ENCODE measurements at places on chromosomes 4 and X.

- no peak for DNase-seq
These were observed 4.4 kb upstream of the BGN start for GRCh38 chrX:153490217-153490930.

GRCh38 chr4:8419222-8420041, 21.1 kb downstream of the ACOX3 start:
- no peak for DNase-seq

- DNase-seq, result no peak
These were observed 44.8 kb downstream of the HMGB2 start for GRCh38 chr4:173289353-173289727.

GRCh38 chr4:122658818-122659295, 38.0 kb upstream of the IL21 start:
- DNase-seq, result no peak

DNA sequence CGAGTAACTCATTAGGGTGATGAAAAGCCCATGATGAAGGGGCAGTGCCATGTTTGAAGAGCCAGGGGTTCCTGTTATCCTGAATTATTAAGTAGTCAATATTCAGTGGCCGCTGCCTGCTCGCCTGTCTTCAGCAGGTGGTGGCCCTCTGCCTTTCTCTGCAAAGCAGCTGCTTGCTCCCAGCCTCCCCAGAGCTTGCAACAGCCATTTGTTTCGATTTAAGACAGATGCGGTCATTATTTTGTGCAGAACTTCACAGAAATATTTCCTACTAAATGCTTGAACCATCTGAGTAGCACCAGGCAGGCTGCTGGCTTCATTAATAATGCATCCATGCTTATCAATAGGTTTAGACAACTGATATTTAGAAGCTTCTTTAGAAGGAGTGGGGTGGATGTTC, 104.3 kb upstream of the TTC29 start:
- DNase-seq, result no peak

DNA sequence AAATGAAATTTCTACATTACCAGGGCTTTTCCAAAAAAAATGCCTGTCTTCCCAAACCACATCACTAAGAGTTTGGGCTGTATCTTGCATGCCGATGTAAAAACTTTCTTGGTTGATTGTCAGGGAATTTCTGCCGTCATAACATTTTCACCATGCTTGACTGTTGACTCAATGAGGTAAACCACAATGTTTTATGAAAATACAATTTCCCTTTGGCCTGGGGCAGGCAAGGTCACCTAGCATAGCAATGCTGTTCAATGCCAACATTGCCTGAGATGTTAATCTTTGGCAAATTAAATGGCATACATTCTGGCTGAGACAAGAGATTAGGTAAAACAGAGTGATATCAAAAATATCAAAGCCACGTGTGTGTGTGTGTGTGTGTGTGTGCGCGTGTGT, 137.1 kb upstream of the TBL1X start:
- no peak for DNase-seq

DNA sequence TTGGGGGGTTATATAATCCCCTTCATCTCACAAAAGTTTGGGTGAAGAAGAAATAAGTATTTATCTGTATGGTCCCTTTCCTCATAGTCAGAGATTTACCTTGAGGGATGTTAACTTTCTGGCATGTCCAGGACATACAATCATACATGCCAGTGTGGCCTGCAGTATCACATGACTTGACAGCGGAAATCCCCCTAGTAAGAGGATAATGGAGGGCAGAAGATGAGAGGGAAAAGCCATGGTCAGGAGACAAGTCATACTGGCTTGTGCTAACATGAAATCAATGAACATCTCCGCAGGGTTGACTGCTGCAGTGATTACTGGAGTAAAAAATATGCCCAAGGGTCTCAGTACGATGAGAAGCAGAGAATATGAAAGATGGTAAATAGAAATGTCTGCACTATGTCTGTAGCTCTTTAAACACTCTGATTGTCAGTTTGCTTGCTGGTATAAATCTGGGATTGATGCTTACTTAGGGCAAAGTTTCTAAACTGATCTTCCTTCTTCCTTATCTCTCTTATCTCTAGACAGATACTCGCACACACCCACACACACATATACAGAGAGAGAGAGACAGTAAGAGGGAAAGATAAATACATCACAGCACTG, 1385.6 kb upstream of the ADGRL3 start:
- DNase-seq, result no peak

DNA sequence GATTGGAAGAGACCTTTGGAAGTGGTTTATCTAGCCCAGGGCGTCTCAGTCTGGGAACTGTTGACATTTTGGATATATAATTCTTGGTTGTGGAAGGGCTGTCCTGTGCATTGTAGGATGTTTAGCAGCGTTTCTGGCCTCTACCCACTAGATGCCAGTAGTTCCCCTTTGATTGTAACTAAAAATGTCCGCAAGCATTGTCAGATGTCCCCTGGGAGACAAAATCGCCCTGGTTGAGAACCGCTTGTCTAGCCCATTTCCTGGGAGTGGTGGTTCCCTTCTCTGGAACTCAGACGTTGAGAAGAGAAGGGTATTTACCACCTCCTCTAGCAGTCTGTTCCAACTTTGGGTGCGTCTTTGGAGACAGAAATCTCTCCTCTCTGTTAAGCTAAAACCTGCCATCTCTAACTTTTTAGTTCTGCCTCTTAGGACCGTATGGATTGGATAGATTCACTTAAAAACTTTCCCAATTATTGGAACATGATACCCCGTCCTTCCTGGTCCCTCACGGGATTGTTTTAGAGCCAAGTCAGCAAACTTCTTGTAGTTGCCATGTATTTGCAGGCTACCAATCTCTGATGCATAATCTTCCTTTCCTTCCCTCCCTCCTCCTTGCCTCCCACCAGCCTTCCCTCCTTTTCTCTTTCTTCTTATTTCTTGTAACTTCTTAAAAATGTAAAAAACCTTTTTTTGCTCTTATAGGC, 13.9 kb downstream of the TMEM165 start:
- DNase-seq, result no peak

DNA sequence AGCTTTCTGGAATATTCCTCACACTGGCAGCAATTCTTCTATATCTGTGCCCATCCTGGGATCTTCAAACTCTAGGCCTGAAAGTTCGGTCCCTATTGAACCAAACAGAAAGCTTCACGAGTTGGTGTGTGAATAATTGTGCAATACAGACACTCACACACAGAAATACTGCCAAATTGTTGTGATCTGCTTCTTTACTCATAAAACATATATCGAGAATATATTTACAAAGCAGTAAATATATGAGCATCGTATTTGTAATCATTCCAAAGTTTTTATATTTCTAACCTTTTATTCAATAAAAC, 56.6 kb upstream of the BEX4 start:
- no peak for DNase-seq

DNA sequence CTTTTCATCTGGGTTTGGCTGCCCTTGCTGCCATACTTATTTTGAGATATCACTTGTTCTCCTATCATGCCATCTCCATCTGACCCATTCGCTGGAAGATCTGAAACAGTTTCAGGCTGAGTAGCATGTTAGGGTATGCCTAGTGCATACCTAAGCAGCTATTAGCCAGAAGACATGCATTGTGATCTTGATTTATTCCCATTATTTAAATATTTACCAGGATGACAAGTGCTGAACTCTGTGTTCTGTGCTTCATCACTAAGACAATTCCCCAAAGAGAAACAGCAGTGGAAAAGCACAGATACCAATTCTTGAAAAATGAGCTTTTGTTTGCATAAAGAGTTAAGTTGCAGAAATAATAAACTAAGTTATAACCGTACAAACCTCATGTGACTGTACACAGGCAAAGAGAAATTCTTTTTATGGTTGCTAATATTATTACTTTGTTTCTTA, 271.0 kb upstream of the ARSJ start:
- no peak for DNase-seq

DNA sequence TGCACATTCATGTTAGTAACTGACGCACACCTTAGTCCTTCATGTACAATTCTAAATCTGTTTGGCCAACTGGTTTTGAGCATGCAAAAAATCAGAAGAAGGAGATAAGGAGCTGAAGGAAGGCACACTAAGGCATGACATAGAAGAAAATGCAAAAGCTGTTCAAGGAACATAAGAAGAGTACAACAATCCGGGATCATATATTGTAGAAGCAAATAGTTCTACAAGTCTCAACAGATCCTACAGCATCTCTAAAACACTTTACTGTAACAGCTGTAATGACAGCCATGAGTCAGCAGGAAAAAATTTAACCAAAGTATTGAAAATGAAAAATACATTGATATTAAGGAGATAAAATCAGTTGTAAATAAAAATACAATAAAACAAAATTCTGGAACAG, 57.7 kb downstream of the KLHL13 start:
- DNase-seq, result no peak

GRCh38 chr4:38867478-38868058, at the start of gene FAM114A1:
TSS of gene FAM114A1 (plus strand) at chr4:38867806. CDS start at chr4:38878079, 10,273 bp downstream.
- DNase-seq, result peak; percentile 52

- no peak for DNase-seq
These were observed 275.9 kb downstream of the GPC3 start for GRCh38 chrX:133709501-133709900.

GRCh38 chr4:52950226-52950625, 88.1 kb downstream of the RASL11B start:
- DNase-seq, result no peak

DNA sequence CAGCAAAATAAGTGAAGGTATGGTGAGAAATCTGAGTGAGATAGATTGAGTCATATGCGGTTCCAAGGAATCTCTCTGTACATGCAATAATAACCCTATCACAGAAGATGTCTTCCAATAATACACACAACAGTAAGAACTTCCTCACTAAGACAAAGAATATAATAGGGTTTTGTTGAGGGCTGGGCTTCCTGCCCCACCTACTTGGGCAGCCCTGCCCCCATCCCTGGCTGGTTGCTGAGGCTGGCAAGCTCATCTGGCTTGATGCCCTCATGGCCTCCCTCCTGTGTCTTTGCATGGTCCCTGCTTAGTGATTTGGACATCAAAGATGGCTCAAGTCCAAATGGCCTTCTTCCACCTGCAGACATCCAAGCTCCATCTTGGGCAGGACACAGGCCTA, 2.7 kb downstream of the GEMIN8 start:
- DNase-seq, result peak; percentile 68

GRCh38 chr4:174284487-174284886, 776 bp downstream of the CEP44 start:
- no peak for DNase-seq

- no peak for DNase-seq
These were observed 122.5 kb downstream of the PTTG2 start for GRCh38 chr4:38082424-38083385.

GRCh38 chrX:101803451-101803850, 128.4 kb downstream of the ZMAT1 start:
- no peak for DNase-seq

DNA sequence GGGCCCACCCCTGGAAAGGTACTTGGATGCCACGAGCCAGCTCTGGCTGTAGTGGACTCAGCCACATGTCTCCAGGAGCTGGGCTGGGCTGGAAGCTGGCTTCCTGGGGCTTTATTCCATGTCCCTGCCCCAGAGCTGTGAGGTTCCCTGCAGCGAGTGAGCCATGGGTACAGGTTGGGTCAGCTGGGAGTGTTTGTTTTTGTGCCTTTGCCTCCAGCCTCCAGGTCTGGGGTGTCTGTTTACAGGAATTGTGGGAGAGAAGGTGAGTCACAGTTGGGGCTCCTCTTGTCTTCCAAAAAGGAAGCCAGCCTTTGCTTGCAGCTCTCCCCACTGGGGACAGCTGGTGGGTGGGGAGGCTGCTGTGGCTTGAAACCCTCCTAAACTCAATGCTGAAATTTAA, 21.5 kb downstream of the SORCS2 start:
- no peak for DNase-seq

DNA sequence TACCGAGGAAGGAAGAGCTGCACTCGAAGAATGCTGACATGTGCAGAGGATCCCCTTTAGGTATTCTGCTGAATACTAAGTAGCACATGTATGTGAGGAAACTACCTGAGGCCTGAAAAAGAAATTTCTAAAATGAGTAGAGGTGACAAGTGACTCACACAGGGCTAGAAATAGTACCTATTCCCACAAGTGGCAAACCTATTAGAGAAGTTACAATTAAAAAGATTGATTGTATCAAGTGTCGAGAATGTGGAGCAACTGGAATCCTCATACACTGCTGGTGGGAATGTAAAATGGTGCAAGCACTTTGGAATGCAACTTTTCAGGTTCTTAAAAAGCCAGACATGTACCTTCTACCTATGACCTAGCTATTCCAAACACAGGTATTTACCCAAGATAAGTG, 47.4 kb downstream of the CCSER1 start:
- no peak for DNase-seq

- DNase-seq, result no peak
These were observed 33.7 kb downstream of the PRPS2 start for GRCh38 chrX:12824944-12825343.

DNA sequence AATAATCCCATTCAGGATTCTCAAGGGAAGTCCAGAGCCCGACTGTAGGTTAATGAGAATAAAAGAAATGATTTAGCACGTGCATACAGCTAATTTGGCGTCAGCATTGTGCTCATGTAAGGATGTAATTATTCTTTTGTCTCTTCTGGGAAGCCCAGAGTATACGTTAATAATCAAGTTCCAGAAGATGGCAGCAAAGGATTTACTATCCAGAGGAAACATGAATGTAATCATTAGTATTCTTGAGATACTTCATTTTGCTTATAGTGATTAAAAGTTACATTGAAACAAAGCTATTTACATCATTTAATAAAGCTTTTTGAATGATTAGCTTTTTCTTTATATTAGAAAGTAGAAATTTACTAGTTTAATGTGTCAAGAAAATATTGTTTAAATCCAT, 27.1 kb upstream of the MAP9 start:
- peak; percentile 41 for DNase-seq

- no peak for DNase-seq
These were observed 266.1 kb downstream of the GRIA3 start for GRCh38 chrX:123450222-123450621.

- DNase-seq, result no peak
These were observed 448 bp downstream of the TLL1 start for GRCh38 chr4:165873298-165874071.

- peak; percentile 50 for DNase-seq
These were observed 32.9 kb downstream of the HTT-AS start for GRCh38 chr4:3041192-3042142.

GRCh38 chrX:154541896-154542722, 4.5 kb downstream of the G6PD start:
- DNase-seq, result peak; percentile 63

GRCh38 chrX:149198980-149199732, 305.9 kb downstream of the IDS start:
- DNase-seq, result no peak

GRCh38 chr4:114595207-114595606, 3.4 kb upstream of the UGT8 start:
- no peak for DNase-seq

DNA sequence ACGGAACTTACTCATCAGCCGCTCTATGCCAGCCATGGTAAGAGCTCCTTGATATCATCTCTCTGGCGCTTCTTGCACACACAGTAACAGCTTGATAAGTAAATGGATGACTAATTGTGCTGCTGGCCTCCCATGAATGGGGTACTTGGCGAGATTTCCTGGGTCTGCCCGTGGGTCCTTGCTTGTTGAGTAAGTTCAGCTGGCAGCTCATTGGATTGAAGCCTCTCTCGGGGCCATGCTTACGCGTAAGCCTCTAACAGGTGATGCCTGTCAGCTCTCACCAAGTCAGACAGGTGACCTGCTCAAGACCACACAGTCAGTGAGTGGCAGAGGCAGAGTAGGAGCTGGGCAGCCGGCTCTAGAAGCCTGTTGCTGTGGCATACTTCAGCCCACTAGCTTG, 7.7 kb downstream of the NSG1 start:
- peak; percentile 59 for DNase-seq

Measured in foreskin melanocyte (primary cell).